ENCODE measurements at places on chromosomes 7 and 10. TPM values are rescaled to one million over a fixed set of nuclear protein-coding genes. Genes with fewer than 3 reads are reported as not detected.

DNA sequence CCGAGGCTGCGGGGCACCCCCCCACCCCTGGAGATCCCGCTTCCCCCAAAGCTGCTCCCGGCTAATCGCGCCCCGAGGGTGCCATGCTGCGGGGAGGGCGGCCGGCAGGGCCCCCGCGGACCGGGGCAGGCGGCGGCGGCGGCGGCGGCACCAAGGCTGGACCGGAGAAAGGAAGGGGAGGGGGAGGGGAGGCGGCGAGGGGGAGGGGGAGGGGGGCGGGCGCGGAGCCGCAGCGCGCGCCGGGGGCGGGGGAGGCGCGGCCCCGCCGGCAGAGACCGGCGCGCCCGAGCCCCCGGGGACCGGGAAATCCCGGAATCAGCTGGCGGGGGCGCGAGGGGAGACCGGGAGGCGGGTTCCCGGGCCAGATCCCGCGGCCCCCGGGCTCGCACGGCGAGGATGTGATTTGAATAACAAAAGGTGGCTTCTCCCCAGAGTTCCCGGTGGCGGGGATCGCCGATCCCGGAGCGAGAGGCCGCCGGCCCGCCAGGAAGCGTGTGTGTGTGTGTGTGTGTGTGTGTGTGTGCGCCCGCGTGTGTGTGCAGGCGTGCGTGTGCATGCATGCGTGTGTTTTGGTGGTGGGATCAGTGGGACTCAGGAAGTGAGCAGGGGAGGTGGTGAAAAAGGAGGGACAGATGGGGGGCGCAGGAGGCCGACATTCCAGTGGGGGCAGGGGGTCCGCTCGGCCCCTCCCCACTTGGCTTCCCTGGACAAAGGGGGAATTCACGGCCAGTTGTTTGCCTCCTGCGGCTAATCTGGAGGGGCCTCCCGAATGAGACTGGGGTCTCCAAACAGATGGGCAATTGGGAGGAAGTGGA lies 99.5 kb downstream of the HIP1 start:
- peak; percentile 79 for DNase-seq

Gene RBP4
- 1.1 TPM for total RNA-seq

Gene NPFFR1
- total RNA-seq = not detected

DNA sequence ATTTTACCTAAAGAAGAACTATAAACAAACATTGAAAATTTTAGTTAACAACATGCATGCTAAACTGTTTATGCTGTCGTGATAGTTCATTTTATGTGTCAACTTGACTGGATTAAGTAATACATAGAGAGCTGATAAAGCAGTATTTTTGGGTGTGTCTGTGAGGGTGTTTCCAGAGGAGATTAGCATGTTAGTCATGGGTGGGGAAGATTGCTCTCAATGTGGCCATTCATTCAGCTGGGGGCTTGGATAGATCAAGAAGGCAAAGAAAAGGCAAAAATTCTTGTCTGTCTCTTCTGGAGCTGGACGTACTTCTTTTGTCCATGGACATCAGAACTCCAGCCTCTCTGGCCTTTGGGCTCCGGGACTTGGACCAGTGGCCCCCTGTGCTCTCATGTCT lies 172.9 kb upstream of the SEMA3E start:
- DNase-seq = no peak

DNA sequence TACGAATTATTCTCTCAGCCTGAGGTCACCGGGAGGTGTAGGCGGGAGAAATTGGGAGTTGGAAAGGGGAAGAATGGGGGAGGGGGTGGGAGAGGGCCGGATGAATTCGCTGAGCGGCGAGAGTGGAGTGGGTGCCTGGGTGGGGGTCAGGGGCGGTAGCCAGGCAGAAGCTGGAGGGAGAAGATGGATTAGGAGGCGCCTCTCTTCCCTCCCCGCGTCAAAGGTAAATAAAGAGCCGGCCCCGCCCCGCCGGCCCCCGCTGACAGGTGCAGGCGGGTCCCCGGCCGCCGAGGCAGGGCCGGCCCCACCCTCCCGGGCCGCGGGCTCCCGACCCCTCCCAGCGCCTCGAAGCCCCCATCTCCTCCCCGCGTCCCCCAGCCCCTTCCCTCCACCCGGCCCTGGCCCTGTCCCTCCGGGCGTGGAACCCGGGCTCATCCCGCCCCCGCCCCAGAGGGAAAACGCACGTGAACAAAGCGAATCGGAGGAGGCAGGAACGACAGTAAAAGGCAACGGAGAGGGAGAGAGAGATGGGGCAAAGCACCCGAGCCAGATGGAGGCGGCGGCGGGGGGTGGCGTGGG lies 872 bp downstream of the FAM131B start:
- no peak for DNase-seq

Gene SMO
- total RNA-seq = 3.8 TPM

- DNase-seq = no peak
Observed at GRCh38 chr10:78609976-78610375, 458.8 kb upstream of the ZMIZ1 start.

Gene SEMA3A
- 1.5 TPM for total RNA-seq

GRCh38 chr7:132568962-132569361 lies 7.3 kb downstream of the PLXNA4 start:
- DNase-seq = no peak

DNA sequence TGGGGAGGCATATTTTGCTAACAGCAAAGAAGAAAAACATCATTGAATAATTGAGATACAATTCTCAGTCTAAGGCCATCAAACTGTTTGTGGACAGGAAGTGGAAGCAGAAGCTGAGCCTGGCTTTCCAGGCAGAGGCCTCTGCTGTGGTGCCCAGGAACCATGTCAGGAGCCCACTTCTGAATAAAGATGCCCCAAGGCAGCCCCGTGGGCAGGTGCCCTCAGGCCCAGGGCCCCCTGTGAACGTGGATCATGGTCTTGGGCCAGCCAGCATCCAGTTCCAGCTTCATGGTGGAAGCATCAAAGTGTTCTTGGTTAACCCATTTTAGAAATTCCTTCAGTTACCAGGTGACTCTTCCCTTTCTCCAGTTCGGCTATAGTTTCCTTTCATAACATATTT lies 346.8 kb downstream of the PTPRN2 start:
- no peak for DNase-seq

DNA sequence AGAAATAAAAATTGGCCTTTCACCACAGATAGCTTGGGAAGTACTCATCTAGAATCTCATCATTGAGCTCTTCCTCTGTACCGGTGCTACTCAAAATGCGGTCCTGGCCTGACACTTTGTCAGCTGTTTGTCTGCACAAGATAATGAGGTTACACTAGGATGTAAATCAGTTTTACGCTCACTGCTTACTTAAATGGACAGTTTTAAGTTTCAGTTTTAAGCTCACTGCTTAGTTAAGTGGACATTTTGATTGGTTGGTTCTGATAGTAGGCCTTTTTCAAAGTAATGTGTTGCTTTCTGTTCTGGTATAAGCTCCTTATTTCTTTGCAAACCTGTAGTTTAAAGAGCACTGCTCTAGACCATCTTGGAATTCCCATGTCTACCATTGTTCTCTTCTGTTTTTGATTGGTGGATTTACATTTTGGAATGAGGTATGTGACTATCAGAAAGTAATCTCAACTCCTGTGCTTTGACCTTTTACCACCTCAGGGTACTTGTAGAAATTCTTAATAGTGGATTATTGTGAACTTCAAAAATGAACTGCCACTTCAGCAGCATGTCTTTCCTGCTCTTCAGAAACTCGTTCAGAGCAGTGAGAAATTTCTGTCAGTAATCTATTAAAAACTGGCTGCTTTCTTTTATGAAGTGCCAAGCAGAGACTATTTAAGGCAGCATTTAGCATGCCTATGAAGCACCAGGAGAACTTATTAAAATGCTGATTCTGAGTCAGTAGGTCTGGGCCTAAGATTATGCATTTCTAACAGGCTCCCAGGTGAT lies 55.0 kb downstream of the C1GALT1 start:
- DNase-seq = no peak

Gene LAMB4
- total RNA-seq = not detected

- DNase-seq = no peak
Observed at GRCh38 chr10:130725474-130725970, 586.0 kb downstream of the TCERG1L start.

Gene PODXL
- total RNA-seq = 71.8 TPM

- DNase-seq = no peak
Observed at GRCh38 chr10:78301891-78302738, 268.5 kb downstream of the RPS24 start.

DNA sequence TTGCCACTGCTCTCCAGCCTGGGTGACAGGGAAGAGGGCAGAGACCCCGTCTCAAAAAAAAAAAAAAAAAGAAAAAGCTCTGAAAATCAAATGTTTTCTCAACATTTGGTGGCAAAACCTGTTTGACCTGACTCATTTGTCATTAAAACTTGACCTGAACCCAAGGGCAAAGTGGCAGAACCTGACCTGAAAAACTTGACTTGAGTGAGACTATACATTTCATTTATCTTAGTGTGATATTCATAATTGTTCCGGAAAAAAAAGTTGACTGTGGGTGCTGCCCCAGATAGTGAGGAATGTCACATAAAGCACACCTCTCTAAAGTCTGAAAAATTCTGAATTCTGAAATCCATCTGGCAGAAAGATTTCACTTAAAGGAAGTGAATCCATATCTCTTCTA lies 2.3 kb upstream of the TAX1BP1 start:
- no peak for DNase-seq

DNA sequence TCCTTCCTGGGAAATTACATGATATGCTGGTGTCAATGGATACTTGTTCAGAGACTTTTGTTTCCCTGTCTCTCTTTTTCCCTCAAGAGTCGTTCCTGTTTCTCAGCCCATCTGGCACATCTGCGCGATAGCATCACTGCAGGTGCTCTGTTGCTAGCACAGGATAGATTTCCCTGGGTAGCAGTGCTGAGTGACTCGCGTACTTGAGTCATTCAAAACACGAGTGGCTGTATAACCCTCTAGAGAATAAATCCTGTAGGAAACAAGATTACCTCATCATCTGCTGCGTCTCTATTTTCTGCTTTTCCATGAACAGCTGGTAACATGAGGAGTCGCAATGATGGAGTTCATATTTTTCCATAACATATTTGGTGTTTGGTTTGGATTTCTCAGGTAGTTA lies 452.0 kb upstream of the FZD8 start:
- no peak for DNase-seq

DNA sequence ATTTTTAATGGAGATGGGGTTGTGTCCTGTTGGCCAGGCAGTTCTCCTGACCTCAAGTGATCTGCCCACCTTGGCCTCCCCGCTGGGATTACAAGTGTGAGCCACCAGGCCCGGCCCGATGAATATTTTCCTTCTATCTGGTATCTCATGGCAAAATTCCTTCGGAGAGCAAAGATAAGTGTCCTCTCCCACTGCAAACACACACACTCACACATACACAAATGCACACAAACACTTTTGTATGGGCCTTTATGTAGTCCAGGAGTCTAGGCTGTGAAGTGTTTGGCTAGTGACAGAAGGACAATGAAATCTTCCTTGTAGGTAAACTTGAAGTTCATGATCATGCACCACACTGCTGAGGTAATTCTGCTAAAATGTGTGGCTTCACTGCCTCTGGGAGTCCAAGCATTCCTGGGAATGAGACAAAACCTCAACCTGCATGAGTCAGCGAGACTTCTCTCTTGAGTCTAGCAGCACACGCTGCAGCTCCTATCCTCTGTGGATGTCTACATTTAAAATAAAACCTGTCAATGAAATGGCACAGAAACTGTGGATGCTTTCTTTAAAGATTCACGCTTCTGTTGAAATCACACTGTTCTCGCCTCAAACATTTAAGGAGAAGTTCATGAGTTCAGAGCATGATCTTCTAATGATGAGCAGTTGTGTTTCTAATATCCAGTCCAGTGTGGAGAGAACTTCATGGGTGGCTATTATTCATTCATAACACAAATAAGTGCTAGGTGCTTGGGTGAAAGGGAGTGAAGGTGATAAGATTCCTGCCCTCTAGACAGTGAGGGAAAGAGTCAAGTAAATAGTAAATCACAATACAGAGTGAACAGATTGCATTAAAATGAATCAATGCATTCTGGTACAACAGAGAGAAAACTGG lies 96.5 kb downstream of the NRP1 start:
- no peak for DNase-seq

Gene TLX1
- total RNA-seq = 0.94 TPM

DNA sequence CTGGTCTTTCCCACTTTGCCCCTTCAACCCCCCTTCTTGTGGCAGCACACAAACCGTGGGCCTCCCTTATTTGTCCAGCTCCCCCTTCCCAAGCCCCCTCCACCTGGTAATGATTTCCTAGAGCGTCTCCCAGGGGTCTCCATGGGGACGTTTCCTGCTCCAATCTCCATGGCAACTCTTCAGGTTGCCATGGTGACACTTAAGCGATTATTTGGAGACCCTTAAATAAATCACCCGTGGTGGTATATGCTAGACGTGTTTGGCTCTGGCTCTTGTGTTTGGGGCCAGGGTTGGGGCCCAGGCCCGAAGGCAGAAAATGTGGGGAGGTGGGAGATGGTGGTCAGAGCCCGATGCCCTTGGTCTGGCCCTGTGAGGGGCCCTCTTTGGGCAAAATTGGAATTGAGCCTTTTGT lies 41.1 kb upstream of the DLG5 start:
- no peak for DNase-seq

GRCh38 chr7:40546616-40547501 lies 412.1 kb downstream of the SUGCT start:
- no peak for DNase-seq

DNA sequence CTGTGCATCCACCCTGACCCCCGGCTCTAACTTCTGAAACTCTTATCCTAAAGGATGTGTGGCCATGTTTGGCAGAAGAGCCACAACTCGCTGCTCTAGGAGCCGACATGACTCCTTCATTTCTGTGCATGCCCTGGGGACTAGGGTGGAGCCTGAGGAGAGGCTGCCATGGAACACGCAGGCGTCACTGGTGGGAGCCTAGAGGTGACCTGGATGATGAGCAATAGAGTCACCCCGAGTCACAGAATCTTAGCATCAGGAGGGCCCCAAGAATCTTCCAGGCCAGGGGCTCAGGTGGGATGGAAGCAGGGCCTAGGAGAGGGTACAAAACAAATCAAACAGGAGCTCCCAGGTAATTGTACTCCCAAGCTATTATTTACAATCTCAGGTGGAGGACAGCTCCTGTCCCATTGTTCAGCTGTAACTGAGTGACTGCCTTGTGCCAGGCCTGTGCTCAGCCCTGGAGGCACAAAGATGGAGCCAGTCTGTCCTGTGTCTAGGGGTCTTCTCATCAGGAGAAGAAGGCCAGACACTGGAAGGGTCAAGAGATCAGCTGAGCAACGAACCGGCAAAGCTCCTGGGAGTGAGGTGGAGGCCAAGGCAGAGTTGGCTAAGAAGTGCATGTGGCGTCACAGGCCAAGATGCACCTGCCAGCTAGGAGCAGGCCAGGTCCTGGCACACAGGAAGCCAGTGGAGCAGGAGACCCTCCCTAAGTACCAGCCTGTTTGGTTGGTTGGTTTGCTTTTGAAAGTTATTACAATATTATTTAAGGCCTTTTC lies 5.8 kb upstream of the ZNF22 start:
- peak; percentile 8 for DNase-seq

Gene TRRAP
- total RNA-seq = 14.7 TPM

DNA sequence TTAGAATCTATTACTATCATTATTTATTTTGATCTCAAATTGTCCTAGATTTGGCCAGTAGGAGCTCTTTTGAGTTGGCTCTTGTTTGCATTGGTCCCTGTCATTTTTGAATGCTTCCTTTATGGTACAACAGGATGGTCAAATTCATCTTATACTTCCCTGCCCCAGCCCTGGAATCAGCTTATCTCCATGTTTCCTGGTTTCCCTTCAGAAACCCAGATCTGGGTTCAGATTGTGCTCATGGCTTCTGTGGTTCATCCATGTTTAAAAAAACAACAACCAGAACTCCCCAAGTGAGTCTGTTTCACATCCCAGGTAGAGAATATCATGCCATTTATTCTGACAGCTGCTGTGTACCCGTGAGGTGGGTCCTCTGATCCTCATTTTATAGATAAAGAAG lies 10.6 kb downstream of the ZFYVE27 start:
- DNase-seq = no peak

- DNase-seq = no peak
Observed at GRCh38 chr7:137576481-137576880, 232.9 kb upstream of the PTN start.

Gene CHCHD2
- 511 TPM for total RNA-seq

- no peak for DNase-seq
Observed at GRCh38 chr10:47330366-47330765, 8.1 kb downstream of the GDF2 start.
